A549 treated with RU486 at 1 μM for 4 hours (cell line): ENCODE measurements at places on chromosomes 4 and X. TPM values are rescaled to one million over a fixed set of nuclear protein-coding genes. Genes with fewer than 3 reads are reported as not detected.

The GLUD2 gene
- 1.6 to 3.2 TPM (median 3.2 TPM) in 5 replicates for total RNA-seq

The FHDC1 gene
- 0.34 to 0.42 TPM (median 0.38 TPM) in 5 replicates for total RNA-seq

The SPANXA1 gene
- total RNA-seq = 0.22 TPM in 1 of 5 replicates, not detected in the others

The DCAF4L1 gene
- total RNA-seq = 0.05 to 0.13 TPM (median 0.11 TPM) in 5 replicates

The STATH gene
- not detected in 5 replicates for total RNA-seq

The TMEM156 gene
- 17.0 to 24.9 TPM (median 21.8 TPM) in 5 replicates for total RNA-seq

The BRS3 gene
- not detected in 5 replicates for total RNA-seq

The NDUFB11 gene
- total RNA-seq = 140 to 194 TPM (median 173 TPM) in 5 replicates

The VCX3B gene
- total RNA-seq = not detected in 5 replicates

The CAPN6 gene
- total RNA-seq = not detected in 5 replicates

The REELD1 gene
- total RNA-seq = not detected in 5 replicates

The COL4A6 gene
- total RNA-seq = 11.5 to 15.5 TPM (median 15.0 TPM) in 5 replicates

The MAGEB18 gene
- total RNA-seq = not detected in 5 replicates

The SATL1 gene
- not detected in 5 replicates for total RNA-seq

The TEX13C gene
- 0.01 TPM in 1 of 5 replicates, not detected in the others for total RNA-seq

The USP17L30 gene
- not detected in 5 replicates for total RNA-seq

The MFSD8 gene
- total RNA-seq = 9.4 to 17.9 TPM (median 13.2 TPM) in 5 replicates

The ETNPPL gene
- total RNA-seq = 0.10 TPM in 1 of 5 replicates, not detected in the others

The EREG gene
- total RNA-seq = 18.7 to 53.5 TPM (median 45.9 TPM) in 5 replicates

The C1GALT1C1 gene
- total RNA-seq = 20.0 to 41.9 TPM (median 35.1 TPM) in 5 replicates

The PAGE4 gene
- total RNA-seq = not detected in 5 replicates

The PPP1R3F gene
- 2.2 to 3.3 TPM (median 2.3 TPM) in 5 replicates for total RNA-seq

The OTC gene
- not detected in 5 replicates for total RNA-seq

The ASB9 gene
- 19.5 to 25.1 TPM (median 20.8 TPM) in 5 replicates for total RNA-seq

The HTATSF1 gene
- total RNA-seq = 47.4 to 73.8 TPM (median 61.2 TPM) in 5 replicates

The MAMLD1 gene
- 7.9 to 10.4 TPM (median 9.0 TPM) in 5 replicates for total RNA-seq

The SERPINA7 gene
- not detected in 5 replicates for total RNA-seq

The NAP1L3 gene
- 0.30 to 0.67 TPM (median 0.43 TPM) in 5 replicates for total RNA-seq

The PRRG3 gene
- total RNA-seq = not detected in 5 replicates

The ATP7A gene
- total RNA-seq = 1.7 to 3.5 TPM (median 3.4 TPM) in 5 replicates

The VEGFD gene
- total RNA-seq = 0.16 to 0.39 TPM (median 0.23 TPM) in 5 replicates

The TSPAN7 gene
- 2.7 to 3.2 TPM (median 2.9 TPM) in 5 replicates for total RNA-seq

The AKAP4 gene
- not detected in 5 replicates for total RNA-seq

The FANCB gene
- 0.65 to 4.6 TPM (median 3.4 TPM) in 5 replicates for total RNA-seq

The GPR143 gene
- total RNA-seq = 0.16 to 0.33 TPM (median 0.27 TPM) in 4 of 5 replicates, not detected in the other

The POU3F4 gene
- total RNA-seq = not detected in 5 replicates

The ABLIM2 gene
- total RNA-seq = 0.54 to 0.88 TPM (median 0.58 TPM) in 5 replicates

The BEX2 gene
- 7.5 to 12.9 TPM (median 10.3 TPM) in 5 replicates for total RNA-seq

The DDIT4L gene
- 0.38 to 0.62 TPM (median 0.44 TPM) in 5 replicates for total RNA-seq

The TRIML2 gene
- 58.0 to 89.4 TPM (median 61.4 TPM) in 5 replicates for total RNA-seq
